ENCODE measurements at places on chromosomes 16 and 17.

- no peak for DNase-seq
Measured at GRCh38 chr16:47640661-47641060, 179.5 kb downstream of the PHKB start.

GRCh38 chr17:55463600-55463999, 42.0 kb upstream of the MMD start:
- DNase-seq: no peak

DNA sequence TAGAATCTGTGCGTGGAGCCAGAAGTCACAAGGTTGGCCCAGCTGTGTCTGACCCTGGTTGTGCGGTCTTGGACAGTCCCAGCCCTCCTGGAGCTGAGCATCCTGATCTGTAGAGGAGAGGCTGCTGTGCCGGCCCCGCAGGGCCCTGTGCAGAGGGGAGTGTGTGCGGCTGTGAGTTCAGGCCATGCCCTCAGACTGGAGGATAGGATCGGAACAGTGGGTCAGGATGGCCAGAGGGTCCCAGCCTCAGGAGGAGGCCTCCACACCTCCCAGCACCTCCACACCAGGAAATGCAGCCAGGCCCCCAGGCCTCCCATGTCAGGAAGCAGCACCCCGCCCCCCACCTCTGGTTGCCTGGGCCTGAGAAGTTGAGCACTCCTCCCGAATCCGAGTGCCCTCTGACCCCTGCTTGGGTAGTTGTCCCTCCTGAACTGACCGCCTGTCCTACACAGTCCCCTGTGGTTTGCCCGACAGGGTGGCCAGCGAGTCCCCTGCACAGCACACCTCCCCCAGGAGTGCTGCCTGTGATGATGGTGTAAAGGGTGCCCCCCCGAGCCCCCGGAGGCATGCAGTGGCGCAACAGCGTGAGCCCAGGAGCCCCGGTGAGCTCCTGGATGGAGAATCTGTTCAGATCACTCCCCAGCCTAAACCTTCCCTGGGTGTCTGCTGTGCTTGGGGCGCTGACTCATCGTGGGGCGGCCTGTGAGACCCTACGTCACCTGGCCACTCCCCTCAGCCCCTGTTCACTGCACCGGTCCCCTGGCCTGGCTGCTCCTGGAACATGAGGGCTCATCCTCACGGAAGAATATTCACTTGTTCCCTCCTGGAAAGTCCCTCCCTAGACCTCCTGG, 285.2 kb downstream of the SEC14L1 start:
- no peak for DNase-seq

DNA sequence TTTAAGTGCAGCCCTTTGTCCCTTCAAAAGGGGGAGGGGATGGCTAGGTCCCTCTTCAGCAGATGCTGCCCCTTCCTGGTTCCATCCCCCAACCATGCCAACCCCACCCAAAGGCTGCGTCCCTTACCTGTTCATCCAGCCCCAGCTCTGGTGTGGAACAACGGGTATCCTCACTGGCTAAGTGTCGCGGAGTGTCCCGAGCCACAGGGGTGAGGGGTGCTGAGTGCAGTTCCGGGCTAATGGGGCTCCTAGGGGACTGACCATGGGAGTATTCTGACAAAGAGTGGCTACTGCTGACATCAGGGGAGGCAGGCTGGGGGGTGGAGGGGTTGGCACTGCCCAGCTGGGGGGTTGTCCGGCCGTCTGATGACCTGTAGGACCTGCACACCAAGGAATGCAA, 32.9 kb downstream of the STH start:
- no peak for DNase-seq

- no peak for DNase-seq
Measured at GRCh38 chr17:55446581-55447205, 25.1 kb upstream of the MMD start.

DNA sequence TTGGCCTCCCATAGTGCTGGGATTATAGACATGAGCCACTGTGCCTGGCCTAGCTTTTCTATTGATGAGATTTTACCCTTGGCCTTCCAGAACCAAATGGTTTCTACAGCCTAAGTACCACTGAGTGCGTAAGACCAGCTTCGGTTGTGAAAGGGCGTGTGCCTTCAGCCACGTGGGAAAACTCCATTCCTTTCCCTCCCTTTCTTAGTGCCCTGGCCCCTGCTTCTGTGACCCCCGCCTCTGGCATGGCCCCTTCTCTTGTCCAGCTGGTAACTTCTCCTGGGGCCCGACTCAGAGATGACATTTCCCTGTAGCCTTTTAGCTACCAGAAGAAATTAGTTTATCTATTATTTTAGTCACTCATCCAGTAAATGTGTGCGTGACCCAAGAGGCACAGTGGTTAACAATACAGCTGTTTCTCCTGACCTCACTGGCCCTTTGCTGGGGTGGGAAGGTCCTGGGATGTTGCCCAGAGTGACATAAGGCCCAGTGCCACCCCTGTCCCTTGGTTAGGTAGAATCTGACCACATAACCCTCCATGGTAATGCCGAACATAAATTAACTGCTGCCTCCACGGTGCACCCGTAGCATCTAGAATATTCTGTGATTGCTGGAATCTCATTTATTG, 97.3 kb downstream of the PLCG2 start:
- DNase-seq: no peak

DNA sequence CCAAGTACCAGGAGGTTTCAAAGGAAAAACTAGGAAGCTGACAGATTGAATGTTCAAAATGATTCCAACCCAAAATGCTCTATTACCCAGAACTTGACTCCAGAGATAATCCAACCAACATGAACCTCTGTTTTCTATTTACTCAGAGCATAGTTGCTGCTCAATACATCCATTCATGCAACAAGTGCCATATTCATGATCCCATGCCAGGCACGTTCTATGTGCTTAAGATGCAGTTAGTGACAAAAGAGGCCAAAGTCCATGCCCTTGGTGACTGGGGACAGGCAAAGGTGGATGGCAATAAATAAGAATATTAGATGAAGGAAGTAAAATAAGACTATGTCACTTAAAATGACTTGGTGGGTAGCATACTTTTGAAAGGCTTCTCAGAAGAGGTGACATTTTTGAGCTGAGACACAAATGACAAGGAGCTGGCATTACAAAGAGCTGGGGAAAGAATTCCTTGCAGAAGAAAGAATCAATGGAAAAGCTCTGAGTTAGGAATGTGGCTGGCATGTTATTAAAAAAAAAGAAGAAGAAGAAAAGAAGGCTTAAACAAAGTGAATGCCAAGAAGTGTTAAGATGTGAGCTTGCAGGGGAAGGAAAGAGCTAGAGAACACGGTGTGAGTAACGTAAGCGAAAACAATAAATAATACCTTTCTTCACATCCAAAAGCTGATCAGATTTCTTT, 34.5 kb downstream of the TOX3 start:
- no peak for DNase-seq

DNA sequence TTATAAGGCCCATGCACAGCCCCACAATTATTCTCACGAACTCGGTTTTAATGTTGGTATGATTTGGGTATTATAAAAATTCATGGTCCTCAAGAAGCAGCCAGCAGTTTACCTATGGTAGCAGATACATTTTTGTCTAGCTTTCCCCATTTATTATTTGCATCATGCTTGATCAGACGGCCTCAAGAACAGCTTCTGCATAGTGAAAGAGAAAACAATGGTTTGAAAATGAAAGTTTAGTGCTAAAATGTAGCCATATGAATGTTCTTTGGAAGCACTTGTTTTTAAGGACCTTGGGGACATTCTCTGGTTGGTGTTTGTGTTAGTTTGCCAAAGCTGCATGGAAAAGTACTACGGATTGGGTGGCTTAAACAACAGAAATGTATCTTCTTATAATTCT, 72.4 kb upstream of the CPHXL start:
- no peak for DNase-seq

- DNase-seq: no peak
Measured at GRCh38 chr16:84726669-84727467, 27.1 kb downstream of the USP10 start.

- no peak for DNase-seq
Measured at GRCh38 chr17:43909537-43910231, 2.3 kb upstream of the MPP2 start.

DNA sequence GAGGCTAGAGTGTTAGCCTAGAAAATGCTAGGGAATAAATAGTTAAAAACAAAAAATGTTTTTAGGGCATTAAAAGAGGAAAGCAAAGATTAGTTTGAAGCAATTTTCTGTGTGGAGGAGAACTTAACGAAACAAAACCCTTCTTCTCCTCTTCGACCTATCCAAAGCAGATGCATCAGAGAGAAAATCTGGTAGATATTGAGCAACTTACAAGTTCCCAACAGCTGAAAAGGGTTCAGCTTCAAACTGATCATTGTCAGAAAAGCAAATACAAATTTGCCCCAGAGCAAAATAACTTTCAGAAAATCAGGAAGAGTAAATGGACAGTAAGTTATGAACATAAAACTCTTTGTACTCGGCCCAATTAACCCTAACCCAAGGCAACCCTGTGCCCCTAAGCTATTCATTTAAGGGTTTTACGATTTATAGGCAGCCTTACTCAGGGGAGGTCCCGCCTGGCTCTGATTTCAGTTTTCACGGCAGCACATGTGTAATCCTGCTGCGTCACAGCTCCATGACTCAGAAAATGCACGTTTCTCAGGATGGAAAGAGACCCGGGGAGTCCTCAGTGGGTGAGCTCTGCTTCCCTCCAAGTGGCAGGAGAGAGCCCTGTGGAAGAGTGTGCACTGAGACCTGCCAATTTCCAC, 405.7 kb upstream of the SALL1 start:
- no peak for DNase-seq

- no peak for DNase-seq
Measured at GRCh38 chr17:27433521-27433920, 22.7 kb upstream of the KSR1 start.
